ENCODE measurements at places on chromosomes 2 and 18. TPM values are rescaled to one million over a fixed set of nuclear protein-coding genes. Genes with fewer than 3 reads are reported as not detected.

Gene TGFBRAP1
- total RNA-seq = 12.2 TPM

Gene CYP27C1
- 1.2 TPM for total RNA-seq

Gene SERPINB11
- not detected for total RNA-seq

Gene HPCAL1
- total RNA-seq = 242 TPM

Gene SNRNP200
- total RNA-seq = 67.3 TPM

Gene NGEF
- total RNA-seq = 4.6 TPM

Gene ABCA12
- total RNA-seq = 0.19 TPM

Gene NT5DC4
- not detected for total RNA-seq

Gene POMC
- total RNA-seq = not detected

Gene SLC39A6
- 48.2 TPM for total RNA-seq

Gene MOGAT1
- total RNA-seq = not detected

Gene CNPPD1
- 25.0 TPM for total RNA-seq

Gene ASTL
- not detected for total RNA-seq

Gene ICA1L
- 5.9 TPM for total RNA-seq

Gene DNAJB2
- total RNA-seq = 22.2 TPM

Gene SH3RF3
- 8.6 TPM for total RNA-seq

Gene APOB
- total RNA-seq = not detected

Gene RUFY4
- total RNA-seq = not detected

Gene TUBA3E
- total RNA-seq = not detected

Gene KATNAL2
- total RNA-seq = 1.5 TPM

Gene ABCG5
- total RNA-seq = not detected

Gene IL1F10
- total RNA-seq = not detected

Data from A375 (cell line).